ENCODE measurements at places on chromosomes 11 and 22.

DNA sequence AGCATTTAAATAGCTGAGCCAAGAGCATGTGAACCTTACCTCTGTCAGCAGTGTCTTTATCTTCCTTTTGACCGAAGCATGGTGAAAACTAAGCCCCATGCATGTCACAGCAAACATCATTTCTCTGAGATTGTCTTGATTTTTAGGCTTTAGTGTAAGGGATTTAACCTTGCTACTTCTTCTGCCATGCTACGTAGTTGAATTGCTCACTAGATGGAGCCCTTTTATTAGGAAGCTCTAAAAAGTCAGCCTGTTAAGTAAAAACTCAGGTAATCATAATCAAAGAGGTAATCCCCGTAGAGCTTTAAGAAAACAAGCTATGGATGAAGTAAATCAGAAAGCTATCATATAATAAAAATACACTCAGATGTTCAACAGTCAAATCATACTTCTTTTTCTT, 149.5 kb downstream of the PGR start:
- no peak for DNase-seq

DNA sequence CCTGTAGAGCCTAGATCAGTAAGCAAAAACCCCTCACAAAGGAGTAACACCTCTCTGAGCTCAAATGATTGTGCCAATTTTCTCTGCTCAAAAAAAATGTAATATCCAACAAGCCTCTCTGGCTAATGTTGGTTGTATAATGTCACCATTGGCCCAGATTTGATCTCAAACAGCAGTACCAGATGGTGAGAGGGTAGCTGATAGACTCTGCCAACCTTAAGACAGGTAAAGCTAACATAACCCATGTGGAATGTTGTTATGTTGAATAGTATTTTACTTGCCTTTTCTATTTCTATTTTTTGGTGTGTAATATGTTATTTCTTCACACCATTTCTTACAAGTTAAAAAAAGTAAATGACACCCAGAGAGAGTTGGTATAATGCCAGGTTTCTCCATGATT, 166.7 kb upstream of the GUCY1A2 start:
- DNase-seq = no peak

- no peak for DNase-seq
These were observed 11.7 kb upstream of the ASPHD2 start for GRCh38 chr22:26417406-26417805.

DNA sequence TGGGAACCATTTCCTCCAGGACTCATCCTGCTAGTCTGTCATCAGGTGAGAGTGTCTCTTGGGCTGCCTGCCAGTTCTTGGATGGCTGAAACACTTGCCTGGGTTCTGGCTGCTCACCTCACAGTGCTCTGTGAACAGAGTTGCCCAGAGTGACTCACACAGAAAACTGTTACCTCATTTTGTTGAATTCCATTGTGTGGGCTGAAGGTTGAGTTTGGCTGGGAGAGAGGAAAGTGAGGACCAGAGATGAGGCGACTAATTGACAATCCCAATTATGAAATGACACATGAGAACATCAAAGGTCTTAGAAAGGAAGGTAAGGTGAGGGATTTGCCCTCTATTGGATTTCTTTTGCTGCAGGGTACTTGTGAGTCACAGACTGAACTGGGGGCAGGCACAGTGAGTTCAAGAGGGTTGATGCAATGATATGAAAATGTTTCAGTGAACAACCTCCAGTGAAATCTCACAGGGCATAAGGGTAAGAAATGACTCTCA, 20.2 kb upstream of the CALCB start:
- DNase-seq = no peak

DNA sequence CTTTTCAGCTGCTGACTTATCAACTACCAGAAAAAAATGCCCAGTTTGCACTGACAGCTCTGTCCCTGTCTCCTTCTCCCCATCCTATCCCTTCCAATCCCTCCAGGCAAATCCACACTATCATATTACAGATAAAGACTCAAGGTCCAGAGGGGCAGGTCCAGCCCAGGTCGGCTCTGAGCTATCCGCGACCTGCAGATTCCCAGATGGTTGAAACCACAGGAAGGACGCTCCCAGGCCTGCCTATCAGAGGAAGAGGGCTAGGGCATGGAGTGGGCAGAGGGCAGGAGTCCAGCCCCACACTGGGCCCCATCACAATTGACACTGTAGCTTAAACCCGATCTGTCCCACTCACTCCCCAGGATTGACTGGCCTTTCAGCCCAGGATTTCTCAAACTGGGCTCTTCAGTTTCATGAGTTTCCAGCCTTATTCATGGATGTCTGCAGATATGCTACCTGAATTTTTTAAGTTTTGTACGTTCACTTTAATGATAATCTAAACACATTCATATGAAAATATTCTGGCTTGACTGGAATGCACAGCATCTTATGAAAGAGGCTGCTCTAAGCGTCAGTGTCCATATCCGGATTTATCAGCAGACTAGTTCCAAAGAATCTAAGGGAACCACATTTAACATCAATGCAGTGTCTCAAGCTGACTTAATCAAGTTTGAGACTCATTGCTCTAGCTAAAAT, 16.4 kb upstream of the FCHSD2 start:
- DNase-seq = no peak

- no peak for DNase-seq
These were observed 18.2 kb downstream of the ST14 start for GRCh38 chr11:130177782-130178181.

DNA sequence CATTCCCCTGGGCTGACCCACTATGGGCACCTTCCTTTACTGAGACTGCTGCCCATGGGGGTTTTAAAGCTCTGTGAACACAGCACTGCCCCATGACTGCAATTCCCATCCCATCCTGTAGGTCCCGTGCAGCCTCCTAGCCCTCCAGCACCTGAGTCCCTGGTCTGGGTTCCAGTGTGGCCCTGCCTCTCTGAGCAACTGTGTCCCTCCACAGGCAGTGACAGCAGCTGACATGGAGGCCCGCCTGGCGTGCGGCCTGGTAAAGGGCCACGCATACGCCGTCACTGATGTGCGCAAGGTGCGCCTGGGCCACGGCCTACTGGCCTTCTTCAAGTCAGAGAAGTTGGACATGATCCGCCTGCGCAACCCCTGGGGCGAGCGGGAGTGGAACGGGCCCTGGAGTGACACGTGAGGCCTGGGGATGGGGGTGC, 12.6 kb downstream of the OMP start:
- DNase-seq = no peak

- no peak for DNase-seq
These were observed 21.7 kb upstream of the TNRC6B start for GRCh38 chr22:40156001-40156516.

All from stimulated activated CD4-positive, alpha-beta T cell treated with anti-CD3 and anti-CD28 coated beads, Interleukin-12 subunit alpha, Interleukin-12 subunit beta, amount 100 ng/mL, for 48 hours (primary cell).